Heart left ventricle (tissue), 16 donors: ENCODE measurements at places on chromosomes 3 and 15. TPM values are rescaled to one million over a fixed set of nuclear protein-coding genes. Genes with fewer than 3 reads are reported as not detected.

Gene STRIT1
- 1.6 TPM for total RNA-seq

Gene AGBL1
- not detected for total RNA-seq

GRCh38 chr15:32706704-32707103, 11.1 kb upstream of the GREM1 start:
- DNase-seq = no peak

DNA sequence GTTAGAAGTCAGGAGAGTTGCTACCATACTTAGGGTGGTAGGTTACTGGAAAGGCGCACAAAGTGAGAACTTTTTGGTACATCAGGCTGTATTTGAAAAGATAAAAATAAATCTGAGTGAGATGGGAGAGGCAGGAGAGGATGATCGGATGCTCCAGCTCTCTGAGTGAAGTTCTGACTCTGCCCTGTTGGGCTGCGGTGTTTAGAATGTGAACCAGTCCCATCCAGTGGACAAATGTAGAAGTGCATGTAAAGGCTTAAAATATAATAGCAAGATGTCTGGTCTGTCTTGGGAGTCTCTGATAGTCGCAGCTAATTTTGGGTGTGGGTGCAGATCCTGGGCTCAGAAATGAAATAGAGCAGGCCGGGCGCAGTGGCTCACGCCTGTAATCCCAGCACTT, 30.4 kb downstream of the ACKR2 start:
- no peak for DNase-seq

GRCh38 chr15:34628577-34629152, 45.2 kb upstream of the GOLGA8B start:
- DNase-seq = no peak
